Skeletal muscle tissue (tissue), 5 donors: ENCODE measurements at places on chromosomes 3 and 15. TPM values are rescaled to one million over a fixed set of nuclear protein-coding genes. Genes with fewer than 3 reads are reported as not detected.

MB21D2 gene
- 24.0 TPM for total RNA-seq

CYP1A1 gene
- not detected for total RNA-seq

C3orf85 gene
- total RNA-seq, result not detected

MAPK6 gene
- 23.5 TPM for total RNA-seq

KLHL6 gene
- 1.0 TPM for total RNA-seq

LPP gene
- 28.2 TPM for total RNA-seq

PLA1A gene
- total RNA-seq, result not detected

DPPA4 gene
- total RNA-seq, result 0.52 TPM

MAGI1 gene
- 23.5 TPM for total RNA-seq

ZNF80 gene
- total RNA-seq, result not detected

BTLA gene
- under 0.01 TPM for total RNA-seq

CCR9 gene
- 0.52 TPM for total RNA-seq

MESP2 gene
- not detected for total RNA-seq

SUCNR1 gene
- total RNA-seq, result 0.52 TPM

MEX3B gene
- total RNA-seq, result 11.0 TPM

FOXB1 gene
- total RNA-seq, result not detected

LRRC49 gene
- total RNA-seq, result 11.0 TPM

CSPG5 gene
- 1.0 TPM for total RNA-seq

HDGFL3 gene
- total RNA-seq, result 11.5 TPM

RPL35A gene
- 1,632 TPM for total RNA-seq

TMC3 gene
- not detected for total RNA-seq

SOX14 gene
- not detected for total RNA-seq

EPB42 gene
- total RNA-seq, result 13.6 TPM

AADAC gene
- total RNA-seq, result 1.6 TPM

CELSR3 gene
- under 0.01 TPM for total RNA-seq

MYO1E gene
- 29.7 TPM for total RNA-seq

CYP8B1 gene
- not detected for total RNA-seq

CCR3 gene
- not detected for total RNA-seq

SLC6A11 gene
- total RNA-seq, result not detected

CPLX3 gene
- total RNA-seq, result not detected
